ENCODE measurements at places on chromosomes 11 and 22. TPM values are rescaled to one million over a fixed set of nuclear protein-coding genes. Genes with fewer than 3 reads are reported as not detected.

- DNase-seq: no peak
Measured at GRCh38 chr11:113690619-113691569, 15.2 kb downstream of the TMPRSS5 start.

The APOBEC3H gene
- 0.91 TPM for total RNA-seq

- DNase-seq: no peak
Measured at GRCh38 chr11:120839846-120840402, 184.0 kb upstream of the TBCEL start.

DNA sequence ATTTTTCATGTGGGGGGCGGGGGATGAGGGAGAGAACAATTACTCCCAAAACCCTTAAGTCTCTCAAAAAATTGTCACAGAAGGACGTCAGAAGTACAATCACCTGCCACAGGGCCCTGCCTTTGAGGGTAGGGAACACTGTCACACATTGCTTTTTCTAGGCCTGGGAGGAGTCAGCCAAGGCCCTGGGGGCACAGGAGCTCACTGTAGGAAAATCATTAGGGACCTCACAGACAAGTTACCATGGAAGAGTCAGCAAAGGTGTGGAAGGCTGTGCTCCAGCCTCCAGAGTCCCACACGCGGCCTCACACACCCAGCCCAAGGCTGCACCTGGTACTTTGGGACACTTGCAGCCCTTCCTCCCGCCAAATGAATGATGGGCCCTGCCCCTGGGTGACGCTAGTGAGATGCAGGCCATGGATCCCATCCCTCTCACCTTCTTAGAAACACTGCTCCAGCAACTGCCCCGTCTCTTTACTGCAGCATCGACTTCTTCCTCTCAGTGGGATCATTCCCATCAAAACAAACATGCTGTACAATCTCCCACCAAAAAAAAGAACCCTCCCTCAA lies 3.3 kb downstream of the PLEKHA7 start:
- no peak for DNase-seq

DNA sequence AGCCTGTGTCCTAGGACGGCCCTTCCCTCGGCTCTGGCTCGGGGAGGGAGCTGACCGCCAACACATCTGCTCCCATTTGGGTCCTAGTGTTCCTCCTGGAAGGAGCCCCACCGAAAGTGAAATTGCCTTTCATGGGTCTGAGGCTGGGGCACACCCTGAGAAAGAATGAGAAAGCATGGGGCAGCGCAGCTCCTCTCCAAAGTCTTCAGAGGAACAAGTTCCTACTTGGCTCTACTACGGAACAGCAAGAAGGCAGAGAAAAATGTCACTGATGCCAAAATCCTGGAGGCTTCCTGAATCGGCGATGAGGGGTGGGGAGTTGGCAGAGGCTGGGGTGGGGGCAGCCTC lies 41.5 kb upstream of the MYEOV start:
- no peak for DNase-seq

The DDIAS gene
- total RNA-seq: 5.0 TPM

DNA sequence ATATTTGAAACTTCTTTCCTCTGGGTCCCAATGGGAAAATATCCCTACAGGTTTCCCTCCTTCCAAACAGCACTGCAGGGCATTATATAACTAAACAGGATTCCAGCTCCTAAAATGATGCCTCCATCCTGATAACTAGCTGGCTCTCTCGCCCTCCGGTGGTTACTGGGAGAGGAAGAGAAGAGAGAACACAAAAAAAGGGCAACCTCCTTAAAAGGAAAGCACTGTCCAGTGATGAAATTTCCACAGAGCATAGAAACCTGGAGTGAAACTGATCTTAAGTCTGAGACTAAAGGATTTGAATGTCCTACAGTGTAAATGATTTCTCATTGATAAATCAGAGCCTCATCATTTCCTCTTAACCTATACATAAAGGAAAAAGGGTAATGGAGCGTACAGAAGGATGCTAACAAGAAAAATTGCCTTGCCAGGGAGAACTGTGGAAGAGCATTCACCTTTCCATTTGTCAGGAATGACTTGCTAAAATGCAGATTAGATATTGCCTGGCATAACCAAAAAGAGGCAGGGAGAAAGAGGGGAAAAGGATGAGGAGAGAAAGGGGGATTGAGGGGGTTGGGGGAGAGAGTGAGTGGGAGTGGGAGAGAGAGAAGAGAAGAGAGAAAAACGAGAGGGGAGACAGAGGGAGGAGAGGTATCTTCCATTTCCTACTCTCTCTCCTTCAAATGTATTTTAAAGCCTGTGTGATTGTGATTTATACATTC lies 121.3 kb downstream of the APOL5 start:
- no peak for DNase-seq

DNA sequence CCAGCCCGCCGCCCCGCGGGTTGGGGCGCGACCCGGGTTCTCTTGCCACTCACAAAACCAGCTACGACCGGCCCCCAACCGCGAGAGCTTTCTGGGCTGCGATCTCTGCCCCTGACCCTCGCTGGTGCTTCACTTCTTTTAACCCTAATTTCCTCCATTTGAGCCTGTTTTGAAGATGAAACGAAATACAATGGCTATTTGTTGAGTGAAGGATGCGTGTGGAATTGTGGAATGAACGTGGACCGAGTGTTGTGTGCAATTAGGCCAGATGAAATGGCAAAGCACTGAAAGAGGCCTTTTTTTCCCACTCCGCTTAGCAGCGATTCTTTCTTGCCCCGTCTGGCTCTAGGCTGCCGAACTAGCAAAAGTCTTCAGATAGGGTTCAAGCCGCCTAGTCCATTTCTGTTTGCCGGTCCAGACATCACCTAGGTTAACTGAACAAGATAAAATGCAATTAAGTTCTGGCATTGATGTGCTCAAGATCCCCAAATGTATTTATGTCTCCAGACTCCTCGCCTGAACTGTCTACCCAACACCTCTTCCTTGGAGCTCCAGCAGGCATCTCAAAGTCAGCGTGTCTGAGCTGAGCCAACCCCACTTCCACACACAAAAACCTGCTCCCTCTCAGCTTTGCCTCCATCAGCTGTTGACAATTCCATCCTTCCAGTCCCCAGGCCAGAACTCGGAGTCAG lies 471 bp upstream of the TMEM184B start:
- no peak for DNase-seq

DNA sequence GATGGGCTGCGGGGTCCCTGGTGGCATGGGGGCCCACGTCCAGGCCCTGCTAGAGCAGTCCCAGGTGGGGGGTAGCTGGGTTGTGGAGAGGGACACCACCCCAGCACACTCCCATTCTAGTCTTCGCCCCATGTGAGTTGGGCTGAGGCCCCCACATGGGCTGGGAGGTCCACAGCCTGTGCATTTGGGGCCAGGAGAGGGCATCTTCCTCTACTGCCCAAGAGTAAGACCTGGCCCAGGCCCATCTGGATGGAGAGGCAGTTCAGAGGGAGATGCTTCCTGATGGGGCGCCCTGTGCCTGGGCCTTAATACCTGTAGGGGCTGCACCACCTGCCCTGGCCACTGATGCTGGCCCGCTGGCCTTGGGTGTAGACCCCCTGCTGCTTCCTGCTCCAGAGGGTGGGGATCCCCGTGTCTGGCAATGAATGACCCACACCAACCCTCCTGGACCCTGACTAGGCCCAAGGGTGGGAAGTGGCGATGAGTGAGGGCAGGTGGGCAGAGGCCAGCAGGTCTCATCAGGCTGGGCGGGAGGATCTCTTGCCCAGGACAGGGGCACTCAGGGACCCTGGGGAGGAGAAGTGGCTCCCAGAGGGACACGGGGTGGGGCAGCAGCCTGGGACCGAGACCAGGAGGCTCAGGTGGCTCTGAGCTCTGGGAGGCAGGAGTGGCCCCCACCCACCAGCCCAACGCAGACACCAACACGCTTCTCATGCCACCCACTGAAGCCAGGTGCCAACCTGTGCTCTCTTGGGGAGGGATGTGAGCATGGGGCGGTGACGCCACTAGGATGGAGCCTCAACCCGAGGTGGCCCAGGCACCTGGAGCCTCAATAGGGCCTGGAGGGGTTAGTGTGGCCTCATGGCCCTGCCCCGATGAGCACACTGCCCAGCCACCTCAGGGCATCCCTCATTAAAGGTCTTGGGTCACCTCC lies 17.4 kb upstream of the GNB1L start:
- DNase-seq: no peak

The CLP1 gene
- 13.6 TPM for total RNA-seq

DNA sequence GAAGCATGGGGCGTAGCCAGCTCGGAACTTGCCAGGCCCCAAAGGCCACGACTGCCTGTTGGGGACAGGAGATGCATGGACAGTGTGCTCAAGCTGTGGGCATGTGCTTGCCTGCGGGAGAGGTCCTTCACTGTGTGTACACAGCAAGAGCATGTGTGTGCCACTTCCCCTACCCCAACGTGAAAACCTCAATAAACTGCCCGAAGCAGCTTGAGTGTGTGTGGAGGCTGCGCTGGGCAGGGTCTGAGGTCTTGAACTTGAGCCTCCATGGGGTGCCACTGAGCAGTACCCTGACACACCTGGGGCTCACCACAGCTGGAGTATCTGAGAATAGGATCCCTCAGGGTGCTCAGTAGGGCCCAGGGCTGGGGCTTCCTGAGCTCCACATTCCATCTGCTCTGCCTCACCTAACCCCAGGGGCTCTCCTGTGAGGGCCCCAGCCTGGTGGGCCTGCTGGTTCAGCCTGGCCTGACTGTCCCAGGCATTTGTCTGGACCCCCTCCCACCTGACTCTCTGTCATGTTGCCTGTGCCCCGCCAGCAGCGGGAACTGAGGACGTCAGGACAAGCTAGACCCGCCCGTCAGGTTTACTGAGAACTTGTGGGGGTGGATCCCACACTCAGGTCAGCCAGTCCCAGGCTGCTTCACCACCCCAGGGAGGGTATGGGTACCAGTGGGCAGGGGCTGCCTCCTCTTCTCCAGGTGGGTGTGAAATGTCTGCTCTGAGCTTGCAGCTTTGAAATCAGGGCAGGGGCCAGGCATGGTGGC lies 3.2 kb downstream of the RASSF7 start:
- DNase-seq: peak; percentile 47

GRCh38 chr11:130737866-130738431 lies 178.3 kb downstream of the SNX19 start:
- DNase-seq: peak; percentile 46

DNA sequence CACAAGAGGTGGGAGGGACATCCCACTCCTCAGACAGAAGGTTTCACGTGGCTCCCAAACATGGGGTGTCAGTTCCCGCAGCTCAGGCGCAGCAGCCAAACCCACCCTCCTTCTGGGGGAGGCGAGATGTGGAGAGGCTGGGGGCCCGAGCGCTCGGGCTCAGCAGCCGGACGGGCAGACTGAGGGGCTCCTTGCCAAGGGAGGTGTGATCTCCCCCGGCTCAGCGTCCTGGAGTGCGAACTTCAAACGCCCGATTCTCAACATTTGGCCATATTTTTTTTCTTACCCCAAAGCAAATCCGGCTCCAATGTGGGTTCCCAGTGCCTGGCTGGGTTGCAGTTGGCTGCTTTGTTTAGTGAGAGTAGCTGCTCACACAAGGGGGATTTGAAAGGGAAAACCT lies 477.9 kb downstream of the MN1 start:
- DNase-seq: no peak

DNA sequence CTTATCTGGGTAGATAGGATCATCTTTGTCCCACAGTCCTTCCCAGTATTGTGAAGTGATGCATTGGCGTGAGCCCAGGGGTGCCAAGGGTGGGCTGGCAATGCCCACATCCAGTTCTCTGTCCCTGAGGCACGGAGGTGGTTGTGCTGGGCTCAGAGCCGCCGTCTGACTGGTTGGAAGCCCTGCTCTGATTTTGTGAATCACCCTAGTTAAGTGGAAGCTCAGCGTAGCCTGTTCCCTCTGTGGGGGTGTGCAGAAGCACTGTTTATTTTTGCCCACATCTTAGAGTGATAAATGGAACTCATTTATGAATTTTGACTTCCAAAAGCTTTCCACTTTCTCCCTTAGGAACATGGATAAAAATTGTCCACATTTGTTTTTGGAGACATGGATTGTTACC lies 13.6 kb downstream of the BCR start:
- no peak for DNase-seq

The RFPL3 gene
- not detected for total RNA-seq

The TTC36 gene
- 9.4 TPM for total RNA-seq

DNA sequence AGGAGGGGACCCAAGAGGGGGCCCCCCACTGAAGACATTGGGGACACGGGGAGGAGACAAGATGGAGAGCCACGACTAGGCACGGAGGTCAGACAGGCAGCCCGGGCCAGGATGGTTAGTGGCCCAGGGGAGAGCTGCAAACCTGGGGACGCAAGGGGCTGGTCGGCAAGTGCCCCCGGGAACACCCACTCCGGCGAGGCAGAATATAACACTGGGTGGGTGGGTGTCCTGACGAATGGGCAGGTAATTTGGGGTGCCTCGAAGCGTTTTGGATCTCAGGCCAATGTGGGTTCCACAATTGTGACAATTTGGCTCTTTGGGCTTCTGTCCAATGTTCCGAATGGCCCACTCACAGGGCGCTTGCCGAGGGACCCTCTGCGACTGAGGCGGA lies 9.9 kb downstream of the IGF2 start:
- peak; percentile 51 for DNase-seq

DNA sequence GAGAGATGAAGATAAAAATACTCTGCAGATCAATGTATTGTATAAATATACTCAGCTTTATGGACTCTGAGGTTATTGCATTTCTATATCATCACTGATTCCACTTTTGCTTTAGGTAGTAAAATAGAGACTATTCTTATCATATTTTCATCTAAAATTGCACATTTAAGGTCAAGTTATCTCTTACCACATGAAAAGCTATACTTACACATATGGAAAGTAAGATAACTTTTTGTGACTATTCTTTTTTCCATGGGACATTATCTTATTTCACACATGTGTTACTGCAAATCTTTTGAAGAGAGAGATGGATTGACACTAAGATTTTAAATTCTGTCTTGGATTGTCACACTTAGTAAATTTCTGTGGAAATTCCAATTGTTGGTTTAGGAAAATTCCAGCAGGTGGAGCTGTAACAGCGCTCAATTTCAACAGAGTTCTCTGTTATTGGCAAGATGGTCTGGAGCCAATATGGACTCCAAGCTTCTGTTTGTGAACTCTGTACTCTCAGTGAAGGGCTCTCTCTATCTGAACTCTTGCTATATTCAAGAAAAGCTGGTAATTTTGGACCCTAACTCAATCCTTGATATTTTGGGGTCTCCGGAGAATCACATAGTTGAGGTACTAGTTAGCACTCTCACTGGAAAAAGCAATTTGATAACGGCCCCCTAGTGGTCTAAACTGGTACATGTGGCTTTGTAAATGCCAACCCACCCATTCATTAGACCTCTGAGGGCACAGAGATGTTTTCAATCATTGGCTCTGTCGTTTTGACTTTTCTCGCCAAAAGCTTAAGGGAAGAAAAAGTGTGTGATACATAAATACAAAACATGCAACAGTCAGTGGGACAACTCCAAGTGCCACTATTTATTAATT lies 429.7 kb downstream of the ETS1 start:
- no peak for DNase-seq

GRCh38 chr11:108302121-108302785 lies 79.4 kb downstream of the ATM start:
- DNase-seq: no peak

GRCh38 chr11:123381149-123381548 lies 48.9 kb upstream of the GRAMD1B start:
- no peak for DNase-seq

All from upper lobe of left lung (tissue), 6 donors.